ENCODE measurements at places on chromosomes 12 and 14. TPM values are rescaled to one million over a fixed set of nuclear protein-coding genes. Genes with fewer than 3 reads are reported as not detected.

Gene RASSF9
- 0.68 TPM for polyA plus RNA-seq

Gene ACVRL1
- 16.1 TPM for polyA plus RNA-seq

Gene ESRRB
- polyA plus RNA-seq = 0.68 TPM

Gene PAX9
- polyA plus RNA-seq = not detected

Data from pancreas (tissue), 10 donors.